ENCODE measurements at places on chromosomes 13 and 19.
A peak's percentile ranks its signal among the peaks of the same experiment; 100 is the strongest.

DNA sequence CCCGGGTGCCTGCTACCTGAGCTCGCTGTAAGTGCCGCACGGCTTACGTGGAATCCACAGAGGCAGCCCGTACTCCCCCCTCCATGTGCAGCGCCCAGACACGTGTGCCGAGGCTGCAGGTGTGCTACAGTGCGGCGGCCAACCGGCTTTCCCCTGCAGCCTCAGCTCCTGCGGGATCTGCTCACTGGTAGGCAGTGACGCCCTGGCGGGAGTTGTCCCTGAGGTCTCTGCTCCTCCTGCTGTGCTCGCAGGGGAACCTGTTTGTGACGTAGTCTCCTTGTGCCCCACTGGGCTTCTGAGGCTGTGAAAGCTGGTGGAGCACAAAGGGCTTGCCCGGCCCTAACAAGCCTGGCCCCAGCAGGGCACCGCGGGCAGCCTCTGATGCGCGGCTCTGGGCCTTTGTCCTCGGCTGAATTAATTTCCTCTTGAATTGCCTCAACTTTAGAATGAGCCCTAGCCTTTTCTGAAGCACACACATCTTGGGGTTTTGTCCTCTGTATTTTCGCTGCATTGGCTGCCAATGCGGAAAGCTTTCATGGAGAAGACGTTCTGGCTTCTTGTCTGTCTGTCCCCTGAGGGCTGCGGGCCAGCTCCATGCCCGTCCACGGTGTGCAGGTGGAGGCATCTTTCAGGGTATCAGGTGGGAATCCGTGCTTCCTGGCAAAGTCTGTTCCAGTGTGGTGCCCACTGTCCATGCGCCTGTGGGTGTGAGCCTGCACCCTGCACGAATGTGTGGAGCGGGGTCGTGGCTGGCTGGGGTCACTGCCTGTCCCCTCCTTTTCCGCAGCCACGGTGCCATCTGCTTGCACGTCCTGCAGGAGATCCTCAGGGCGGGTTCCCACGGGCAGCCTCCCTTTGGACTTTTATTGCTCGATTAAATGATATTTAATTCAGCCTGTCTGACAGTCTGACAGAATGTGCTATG is 77.3 kb upstream of the MCF2L start:
- DNase-seq, result no peak

DNA sequence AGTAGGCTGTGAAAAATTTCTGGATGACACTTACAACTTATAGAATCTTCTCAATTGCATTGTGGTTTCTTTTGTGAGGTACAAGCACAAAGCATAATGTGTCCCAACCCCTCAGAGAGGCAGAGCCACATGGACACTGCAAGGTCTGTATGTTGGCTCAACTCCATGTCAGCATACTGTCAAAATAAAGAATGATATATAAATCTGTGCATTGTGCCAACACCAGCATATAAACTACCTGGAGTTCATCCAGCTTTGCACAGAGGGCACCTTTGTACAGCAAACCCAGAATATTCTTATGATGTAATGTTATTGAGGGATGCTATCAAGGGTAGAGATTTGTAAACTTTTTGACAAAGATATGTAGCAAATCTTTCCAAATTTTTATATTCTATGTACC is 1065.8 kb upstream of the MIR17HG start:
- no peak for DNase-seq

GRCh38 chr19:30450835-30451321 is 78.7 kb downstream of the ZNF536 start:
- DNase-seq, result no peak

GRCh38 chr19:17450264-17451075 is 2.0 kb upstream of the TMEM221 start:
- peak; percentile 11 for DNase-seq

DNA sequence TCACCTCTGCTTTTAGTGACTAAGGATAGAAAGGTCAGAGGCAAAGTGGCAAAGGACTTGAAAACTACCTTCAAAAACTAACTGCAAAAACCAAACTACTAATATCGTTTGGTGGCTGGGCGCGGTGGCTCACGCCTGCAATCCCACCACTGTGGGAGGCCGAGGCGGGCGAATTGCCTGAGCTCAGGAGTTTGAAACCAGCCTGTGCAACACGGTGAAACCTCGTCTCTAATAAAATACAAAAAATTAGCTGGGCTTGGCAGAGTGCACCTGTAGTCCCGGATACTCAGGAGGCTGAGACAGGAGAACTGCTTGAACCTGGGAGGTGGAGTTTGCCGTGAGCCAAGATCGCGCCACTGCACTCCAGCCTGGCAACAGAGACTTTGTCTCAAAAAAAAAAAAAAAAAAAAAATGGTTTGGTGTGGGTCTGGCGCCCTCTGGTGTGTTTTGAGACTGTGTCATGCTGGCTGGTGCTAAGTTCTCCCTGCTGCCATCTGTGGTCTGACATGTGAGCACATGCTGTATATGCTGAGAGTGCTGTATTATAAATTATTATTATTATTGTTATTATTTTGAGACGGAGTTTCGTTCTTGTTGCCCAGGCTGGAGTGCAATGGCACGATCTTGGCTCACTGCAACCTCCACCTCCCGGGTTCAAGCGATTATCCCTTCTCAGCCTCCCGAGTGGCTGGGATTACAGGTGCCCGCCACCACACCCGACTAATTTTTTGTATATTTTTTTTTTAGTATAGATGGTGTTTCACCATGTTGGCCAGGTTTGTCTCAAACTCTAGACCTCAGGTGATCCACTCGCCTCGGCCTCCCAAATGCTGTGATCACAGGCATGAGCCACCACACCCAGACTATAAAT is 36.0 kb upstream of the RNF17 start:
- peak; percentile 85 for DNase-seq

- DNase-seq, result no peak
These were observed 132.9 kb downstream of the RAP2A start for GRCh38 chr13:97566907-97567306.

DNA sequence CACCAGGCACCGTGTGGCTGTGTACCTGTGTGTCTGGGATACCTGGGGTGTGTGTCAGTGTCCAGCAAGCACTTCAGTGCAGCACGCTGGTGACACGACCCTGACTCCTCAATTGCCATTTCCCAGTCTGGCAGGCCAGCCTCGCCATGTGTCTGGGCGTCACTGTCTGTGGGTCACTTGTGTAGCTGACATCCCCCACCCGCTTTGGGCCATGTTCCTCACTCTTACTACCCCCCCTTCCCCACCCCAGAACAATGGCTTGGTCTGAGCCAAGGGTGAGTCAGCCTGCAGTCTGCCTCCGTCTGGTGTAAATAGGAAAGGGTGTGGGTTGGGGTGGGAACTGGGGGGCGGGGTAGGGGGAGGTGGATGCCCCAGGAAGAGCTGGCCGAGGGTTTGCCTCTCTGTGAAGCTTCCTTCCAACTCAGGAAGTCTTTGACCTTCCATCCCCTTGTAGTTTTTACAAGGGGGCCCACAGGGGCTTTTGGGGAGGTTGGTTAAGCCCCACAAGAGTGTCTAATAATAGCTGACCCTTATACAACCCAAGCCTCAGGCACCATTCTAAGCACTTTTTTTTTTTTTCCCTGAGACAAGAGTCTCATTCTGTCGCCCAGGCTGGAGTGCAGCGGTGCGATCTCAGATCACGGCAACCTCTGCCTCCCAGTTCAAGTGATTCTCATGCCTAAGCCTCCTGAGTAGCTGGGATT is 17.6 kb downstream of the NOVA2 start:
- DNase-seq, result no peak

- DNase-seq, result no peak
These were observed 251.0 kb downstream of the UQCRFS1 start for GRCh38 chr19:28961772-28962500.

DNA sequence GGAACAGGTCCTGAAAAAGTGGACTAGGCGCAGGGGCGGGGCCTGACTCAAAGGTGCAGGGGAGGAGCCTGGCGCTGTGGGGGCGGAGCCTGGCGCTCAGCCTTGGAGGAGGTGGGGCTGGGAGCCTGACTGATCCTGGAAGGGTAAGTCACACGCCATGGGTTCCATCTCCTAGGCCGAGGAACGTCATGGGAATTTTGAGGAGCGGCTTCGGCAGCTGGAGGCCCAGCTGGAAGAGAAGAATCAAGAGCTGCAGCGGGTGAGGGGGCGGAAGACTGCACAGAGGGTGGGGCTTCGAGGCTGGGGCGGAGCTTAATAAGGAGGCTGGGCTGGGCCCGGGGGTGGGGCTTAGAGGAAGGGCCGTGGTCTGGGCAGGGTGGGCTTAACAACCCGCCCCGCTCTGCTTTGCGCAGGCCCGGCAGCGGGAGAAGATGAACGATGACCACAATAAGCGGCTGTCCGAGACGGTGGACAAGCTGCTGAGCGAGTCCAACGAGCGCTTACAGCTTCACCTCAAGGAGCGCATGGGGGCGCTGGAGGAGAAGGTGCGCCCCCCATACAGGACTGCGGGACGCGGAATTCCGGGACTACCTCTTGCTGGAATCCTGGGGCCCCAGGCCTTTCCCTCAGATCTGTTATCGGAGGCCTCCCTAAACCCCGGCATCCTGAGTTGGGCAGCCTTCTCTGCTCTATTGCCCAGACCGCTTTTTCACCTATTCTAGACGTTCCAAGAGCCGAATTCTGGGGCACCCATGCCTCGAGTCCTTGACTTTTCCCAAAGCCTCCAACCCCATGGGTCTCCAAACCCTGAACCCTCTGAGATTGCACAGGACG is 14.5 kb downstream of the PPFIA3 start:
- no peak for DNase-seq

DNA sequence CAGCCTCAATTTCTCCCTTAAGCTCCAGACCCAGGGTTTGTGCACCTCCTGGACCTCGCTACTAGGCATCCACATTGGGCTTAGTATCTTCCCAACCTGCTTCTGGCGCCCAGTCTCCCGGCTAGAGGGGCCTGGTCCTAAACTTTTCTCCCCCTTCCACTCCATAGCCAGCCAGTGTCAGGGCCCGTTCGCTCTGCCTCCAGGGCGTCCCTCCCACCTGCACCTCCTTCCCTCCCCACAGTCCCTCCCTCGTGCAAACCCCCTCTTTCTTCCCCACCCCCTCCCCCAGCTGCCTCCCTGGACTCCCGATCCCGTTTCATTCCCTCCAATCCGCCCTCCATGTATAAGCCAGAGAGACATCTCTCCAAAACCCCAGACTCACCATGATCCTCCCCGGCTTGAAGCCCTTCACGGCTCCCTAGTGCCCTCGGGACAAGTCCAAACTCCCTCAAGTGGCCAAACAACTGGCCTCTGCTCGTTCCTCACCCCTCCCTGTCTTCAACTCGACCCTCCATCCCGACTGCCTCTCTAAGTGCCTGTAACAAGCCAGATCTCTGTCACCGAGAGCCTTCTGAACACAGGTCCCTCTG is 997 bp upstream of the SAMD4B start:
- no peak for DNase-seq

DNA sequence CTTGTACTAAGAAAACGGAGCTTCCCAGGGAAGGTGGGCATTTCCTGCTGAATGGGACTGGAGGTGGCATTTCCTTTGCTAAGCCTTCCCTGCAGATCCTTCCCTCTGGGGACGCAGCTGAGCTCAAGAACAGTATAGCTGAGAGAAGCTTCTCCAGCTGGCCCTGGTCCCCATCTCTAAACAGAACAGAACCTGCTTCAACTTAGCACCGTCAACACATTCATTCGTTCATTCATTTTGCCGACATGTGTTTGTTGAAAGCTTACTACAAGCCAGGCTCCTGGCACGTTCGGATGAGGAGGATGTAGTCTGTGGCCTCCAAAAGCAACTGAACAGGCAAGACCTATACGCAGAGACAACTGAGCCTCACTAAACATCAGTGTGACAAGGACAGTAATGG is 36.6 kb upstream of the PEPD start:
- DNase-seq, result no peak

- DNase-seq, result no peak
These were observed 67.9 kb downstream of the NUFIP1 start for GRCh38 chr13:44921246-44921877.

DNA sequence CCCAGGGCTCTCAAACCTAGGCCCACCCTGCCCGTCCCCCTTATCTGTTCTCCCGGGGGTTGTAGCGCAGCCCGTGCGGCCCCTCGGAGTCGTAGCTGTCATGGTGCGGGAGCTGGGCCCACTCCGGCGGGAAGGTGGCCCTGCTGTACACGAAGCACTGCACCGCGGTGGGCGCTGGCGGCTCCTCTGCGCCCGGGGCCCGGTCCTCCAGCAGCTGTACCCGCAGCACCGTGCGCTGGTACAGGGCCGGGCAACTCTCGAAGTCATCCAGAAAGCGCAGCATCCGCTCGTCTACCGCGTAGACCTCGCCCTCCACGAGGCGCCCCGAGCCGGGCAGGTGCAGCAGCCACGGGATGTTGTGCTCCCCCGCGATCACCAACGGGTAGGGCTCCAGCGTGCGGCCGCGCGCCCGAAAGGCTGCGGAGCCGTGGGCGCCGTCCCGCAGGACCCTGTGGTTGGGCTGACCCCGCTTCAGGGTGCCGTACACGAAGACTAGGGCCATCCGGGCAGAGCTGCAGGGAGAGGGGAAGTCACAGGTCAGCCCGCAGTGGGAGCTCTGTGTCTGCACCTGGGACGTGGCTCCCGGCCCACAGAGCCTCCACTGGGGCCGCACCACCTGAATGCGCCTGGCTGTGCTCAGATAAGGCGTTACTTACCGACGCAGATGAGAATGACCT is 56.4 kb downstream of the GGACT start:
- DNase-seq, result no peak

DNA sequence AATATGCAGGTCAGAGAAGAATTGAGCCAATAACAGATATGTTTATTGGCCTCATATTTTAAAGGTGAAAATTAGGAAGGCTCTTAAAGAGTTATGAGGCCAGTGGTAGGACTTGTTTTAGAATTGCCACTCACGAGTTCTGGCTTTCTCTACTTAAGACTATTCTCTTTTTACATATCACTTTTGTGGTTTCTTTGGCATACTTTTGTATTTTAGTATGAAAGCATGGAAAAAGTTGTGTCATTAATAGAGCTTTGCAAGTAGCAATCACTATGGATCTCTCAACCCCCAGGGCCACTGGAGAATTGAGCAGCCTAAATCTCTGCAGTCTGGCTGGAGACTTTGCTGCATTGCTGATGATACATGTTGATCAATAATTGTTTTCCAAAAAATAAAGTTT is 64.6 kb upstream of the SOX21 start:
- DNase-seq, result no peak

GRCh38 chr19:1361601-1362386 is 21.9 kb upstream of the NDUFS7 start:
- DNase-seq, result no peak

- DNase-seq, result no peak
These were observed 33.7 kb downstream of the SUGT1 start for GRCh38 chr13:52686376-52686775.

DNA sequence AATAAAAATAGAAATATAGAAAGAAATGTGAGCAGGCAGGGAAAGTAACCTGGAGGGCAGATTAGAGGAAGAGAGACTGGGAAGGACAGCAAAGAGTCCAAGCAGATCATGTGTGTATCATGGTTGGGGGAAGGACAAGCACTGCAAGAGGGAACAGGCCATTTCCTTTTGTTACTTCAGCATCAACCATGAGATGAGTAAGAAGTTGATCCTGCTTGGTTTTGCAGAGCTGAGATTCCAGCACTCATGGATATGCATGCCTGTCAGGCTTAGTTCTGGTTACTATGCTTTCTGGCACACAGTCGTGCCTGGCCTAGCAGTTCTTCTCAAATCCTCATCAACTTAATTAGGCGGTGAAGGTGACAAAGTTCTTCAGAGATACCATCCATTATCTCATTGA is 18.1 kb downstream of the NALCN start:
- DNase-seq, result no peak
